ENCODE measurements at places on chromosomes 3 and 15.

GRCh38 chr3:24668039-24668438 lies 173.4 kb upstream of the THRB start:
- DNase-seq = no peak

DNA sequence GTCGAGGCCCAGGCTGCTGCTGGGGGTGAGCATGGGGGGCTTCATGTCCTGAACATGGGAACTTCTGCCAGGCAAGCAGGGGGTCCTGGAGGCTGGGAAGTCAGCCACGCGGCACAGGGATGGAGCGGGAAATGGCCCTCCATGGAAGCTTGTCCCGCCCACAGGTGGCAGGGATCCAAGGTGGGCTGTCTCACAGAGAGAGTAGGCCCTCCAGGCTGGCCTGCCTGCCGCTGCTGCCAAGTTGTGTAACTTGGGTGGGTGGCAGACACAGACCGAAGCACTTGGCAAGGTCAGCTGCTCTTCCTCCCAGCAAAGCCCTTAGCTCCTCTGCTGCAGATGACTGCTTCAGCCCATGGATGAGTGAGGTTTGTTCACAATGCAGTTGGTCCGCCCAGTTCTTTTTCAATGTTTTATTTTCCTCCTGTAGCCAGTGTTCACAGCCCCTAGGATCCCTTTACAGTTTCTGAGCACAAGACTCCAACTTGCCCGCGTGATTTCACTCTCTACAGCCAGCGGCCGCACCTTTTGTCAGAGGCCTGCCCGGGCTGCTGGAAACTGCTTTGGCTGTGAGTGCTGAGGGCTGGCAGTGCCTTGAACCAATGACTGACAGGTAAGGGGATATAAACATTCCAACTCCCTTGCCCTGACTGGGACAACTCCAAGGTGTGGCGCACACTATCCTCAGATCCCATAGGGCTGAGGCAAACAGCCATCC lies 26.7 kb downstream of the HCN4 start:
- DNase-seq = no peak

GRCh38 chr3:18988614-18989229 lies 159.6 kb upstream of the KCNH8 start:
- no peak for DNase-seq

DNA sequence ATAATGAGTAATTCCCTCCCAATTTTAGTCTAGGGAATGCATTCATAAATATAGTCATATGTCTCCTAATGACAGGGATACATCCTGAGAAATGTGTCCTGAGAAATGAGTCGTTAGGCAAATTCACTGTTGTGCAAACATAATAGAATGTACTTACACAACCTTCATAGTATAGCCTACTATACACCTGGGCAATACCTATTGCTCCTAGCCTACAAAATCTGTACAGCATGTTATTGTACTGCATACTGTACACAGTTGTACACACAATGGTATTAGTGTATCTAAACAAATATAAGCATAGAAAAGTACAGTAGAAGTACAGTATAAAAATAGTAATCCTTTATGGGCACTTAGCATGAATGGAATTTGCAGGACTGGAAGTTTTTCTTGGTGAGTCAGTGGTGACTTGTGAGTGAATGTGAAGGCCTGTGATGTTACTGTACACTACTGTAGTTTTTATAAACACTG lies 6.6 kb downstream of the DTWD1 start:
- DNase-seq = no peak

GRCh38 chr3:117762621-117763037 lies 1053.0 kb downstream of the TUSC7 start:
- no peak for DNase-seq

DNA sequence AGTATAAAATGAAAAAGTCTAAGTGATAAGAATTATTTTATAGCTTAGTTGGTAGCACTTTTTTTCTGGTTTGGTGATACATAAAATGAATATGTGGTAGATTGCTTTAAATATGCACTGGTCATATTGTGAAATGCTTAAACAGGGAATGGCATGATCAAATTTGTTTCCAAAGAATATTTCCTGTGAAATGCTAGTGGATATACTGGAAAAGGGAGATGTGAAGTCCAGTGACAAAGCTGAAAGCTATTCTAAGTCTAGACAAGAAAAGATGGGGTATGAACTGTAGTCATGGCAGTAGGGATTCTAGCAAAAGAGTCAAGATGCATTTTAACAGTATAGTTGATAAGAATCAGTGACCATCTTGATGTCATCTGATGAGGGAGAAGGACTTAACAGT lies 98.9 kb upstream of the MME start:
- no peak for DNase-seq
